ENCODE measurements at places on chromosomes 1 and 21.

DNA sequence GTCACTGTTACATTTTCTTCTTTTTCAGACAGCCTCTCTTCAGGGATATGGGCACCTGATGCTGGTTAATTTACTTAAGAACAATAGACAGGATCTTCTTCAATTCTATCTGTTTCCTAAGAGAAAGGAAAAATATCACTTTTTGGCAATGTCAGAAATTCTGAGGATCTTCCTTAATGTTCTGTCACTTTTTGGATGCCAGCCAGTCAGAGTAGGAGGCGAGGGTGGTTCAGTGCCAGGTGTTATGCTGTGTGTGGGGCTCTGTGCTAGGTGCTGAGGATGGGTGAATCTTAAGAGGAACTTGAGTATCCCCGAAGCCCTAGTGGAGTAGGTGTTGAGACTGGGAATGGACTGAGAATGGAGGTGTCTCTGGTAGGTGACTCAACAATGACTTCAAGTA, 133.5 kb downstream of the UCK2 start:
- DNase-seq = no peak

DNA sequence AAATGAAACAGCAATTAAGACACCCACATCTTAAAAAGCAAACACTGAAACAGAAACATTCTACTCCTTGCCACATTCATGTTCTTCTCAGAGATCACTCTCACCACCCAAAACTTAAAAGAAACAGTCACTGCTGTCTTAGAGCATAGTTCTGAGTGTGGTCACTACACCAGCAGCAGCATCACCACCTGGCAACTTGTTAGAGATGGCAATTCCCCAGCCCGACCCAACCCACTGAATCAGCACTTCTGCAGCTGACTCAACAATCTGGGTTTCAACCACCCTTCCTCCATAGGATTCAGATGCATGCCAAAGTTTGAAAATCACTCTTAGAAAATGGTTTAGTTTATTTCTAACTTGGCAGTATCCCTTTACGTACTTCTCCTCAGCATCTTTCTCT, 126.1 kb downstream of the CDC42BPA start:
- no peak for DNase-seq

DNA sequence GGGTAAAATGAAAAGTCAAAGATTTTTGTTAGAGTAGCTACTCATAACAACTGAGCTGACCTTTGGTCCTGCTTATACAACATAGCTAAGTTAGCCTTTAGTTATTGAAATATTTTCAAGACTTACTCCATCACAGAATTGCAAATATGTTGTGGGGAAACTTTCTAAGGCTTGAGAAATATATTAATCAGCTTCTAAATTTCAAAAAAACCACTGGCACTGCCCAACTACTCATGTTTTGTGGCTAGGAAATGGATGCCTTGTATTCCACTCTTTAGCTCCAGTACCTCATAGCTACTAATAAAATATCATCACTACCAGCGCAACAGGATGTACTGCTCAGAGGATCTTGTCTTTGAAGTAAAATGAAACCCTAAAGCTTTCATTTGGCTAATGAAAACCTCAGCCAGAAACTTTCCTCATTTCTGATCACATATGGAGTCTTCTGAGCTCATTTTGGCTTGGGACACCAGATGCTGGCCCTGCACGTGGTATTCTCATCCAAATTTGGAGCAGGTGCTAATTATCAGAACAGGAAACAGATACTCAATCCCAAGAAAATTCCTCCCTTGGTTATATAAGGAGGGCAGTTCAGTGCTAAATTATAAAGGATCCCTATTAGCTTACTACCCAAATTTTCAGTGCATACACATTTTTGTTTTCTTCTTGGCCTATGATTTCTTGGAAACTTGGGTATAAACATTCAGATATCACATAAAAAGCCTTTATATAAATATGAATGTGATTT, 690.7 kb downstream of the ADGRL2 start:
- DNase-seq = no peak

DNA sequence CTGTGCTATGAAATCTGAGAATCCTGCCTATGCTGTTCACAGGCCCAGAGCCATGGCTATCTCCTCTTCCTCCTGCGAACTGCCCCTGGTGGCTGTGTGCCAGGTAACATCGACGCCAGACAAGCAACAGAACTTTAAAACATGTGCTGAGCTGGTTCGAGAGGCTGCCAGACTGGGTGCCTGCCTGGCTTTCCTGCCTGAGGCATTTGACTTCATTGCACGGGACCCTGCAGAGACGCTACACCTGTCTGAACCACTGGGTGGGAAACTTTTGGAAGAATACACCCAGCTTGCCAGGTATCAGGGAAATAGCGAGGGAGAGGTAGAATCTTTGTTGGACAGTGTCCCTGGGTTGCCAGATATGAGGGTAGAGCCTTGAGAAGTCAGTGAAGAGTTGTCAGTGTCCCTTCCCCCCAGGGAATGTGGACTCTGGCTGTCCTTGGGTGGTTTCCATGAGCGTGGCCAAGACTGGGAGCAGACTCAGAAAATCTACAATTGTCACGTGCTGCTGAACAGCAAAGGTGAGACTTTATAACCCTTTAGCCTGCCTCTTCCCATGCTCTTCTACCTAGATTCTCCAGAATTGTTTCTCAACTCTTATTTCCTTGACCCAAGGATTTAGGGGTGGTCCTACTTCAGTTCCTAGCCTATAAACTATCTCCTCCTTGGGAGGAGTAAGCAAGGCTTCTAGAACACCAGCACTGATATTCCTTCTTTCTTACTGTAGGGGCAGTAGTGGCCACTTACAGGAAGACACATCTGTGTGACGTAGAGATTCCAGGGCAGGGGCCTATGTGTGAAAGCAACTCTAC, 1.4 kb downstream of the NIT1 start:
- no peak for DNase-seq

DNA sequence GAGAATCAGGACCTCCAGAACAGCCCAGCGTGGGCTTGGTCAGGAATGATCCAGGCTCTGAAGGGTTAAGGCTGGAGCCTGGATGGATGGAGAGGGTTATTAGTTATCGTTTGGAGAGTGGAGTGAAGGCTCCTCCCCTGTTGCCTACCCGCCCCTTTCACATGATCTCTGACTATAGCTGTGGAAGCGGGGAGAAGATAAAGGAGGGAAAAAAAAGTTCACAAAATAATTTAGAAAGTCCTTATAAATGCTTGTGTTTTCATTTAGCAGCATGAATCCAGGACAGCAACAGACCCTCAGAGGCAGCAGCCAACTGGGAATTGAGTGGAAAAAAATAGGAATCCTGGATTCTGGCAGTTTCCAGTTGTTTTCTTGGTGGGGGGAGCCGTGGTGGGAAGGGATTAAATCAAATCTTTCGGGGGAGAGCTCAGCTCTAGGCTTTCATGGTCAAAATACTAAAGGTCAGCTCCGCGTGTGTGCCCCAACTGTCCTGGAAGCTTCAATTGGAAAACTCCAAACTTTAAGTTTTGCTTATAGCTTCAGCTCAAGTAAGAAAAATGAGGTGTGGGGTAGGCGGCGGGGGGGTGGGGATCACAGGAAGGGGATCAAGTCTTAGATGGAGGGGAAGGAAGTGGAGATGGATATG, 595 bp upstream of the DDR2 start:
- no peak for DNase-seq

DNA sequence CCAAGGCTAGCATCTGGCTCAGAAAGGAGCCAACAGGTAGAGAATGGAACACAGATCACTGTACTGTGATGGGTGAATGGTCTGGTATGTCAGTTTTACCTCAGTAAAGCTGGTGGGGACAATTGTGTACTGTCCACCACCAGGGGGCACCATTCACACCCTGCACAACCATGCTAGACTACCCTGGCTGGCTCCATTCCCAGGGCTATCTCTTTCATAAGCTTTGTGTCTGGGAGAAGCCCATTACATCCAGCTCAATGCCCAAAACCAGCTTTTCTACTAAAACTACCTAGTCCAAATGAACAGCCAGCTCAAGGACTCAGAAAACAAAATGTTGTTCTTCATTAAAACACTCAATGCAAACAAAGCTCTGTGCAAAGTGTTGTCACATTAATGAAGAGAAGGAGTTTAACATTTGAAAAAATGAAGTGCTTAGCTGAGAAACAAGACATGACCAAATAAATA, 62.0 kb upstream of the RASAL2 start:
- peak; percentile 78 for DNase-seq

DNA sequence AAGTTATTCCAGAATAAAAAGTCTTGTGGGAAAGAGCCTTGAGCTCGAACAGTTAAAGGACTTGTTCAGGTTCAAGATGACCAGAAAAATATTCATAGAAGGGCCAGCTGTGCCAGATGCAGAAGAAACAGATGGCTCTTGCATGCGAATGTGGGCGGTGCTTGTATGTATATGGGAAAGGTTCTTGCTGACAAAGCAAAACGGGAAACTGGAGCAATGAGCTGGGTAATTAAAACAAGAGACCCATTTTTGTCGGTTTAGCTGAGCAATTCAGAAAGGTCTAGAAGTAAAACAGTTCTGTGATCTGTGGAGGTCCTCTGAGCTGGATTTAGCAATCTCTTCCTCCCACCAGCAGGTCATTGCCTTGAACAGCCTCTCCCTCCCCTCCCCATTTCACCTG, 107.2 kb upstream of the MARK1 start:
- DNase-seq = no peak

DNA sequence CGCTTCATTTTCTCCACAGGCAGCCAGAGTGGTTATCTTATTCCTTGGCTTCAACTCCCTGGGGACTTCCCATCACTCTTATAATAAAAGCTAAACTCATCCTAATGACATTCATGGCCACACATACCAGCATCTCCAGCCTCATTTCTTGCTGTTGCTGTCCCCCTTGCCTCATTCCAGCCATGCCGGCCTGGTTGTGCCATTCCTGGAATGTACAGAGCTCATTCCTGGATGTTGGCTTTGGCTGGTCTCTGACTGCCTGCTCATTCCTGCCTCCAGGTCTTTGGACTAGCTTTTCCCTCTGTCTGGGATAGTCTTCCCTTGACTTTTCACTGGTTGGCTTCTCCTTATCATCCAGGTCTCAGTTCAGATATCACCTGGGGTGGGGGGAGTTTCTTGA, 2.4 kb upstream of the PEF1 start:
- DNase-seq = no peak

DNA sequence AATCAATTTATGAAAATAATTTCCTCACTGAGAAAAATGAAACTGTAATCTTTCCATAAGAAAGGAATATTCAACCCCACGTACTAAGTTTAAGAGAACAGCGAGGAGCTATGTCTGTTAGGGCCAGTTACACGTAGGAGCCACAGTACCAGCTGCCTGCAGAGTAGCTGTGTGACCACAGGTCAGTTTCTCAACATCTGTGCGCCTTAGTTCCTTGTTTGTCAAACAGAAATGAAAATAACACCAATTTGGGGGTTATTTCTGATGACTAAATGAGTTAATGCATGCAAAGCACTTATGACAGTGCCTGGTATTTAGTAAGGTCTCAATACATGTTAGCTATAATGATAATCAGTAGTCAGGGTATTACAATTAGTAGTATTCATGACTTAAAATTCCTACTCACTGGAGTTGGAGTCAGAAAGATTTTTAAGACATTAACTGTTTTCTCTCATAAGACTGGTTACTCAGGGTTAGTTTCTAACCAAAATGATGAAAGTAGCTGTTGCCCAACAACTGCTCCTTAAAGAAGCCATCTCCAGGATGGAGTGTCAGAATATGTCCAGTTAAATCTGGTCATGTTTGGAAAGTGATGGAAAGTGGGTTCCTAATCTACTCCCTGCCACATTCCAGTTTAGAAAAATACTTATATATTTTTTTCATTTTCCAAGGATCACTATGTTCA, 85.8 kb upstream of the ZNF648 start:
- no peak for DNase-seq

GRCh38 chr21:15219039-15219438, 154.2 kb upstream of the NRIP1 start:
- DNase-seq = no peak

DNA sequence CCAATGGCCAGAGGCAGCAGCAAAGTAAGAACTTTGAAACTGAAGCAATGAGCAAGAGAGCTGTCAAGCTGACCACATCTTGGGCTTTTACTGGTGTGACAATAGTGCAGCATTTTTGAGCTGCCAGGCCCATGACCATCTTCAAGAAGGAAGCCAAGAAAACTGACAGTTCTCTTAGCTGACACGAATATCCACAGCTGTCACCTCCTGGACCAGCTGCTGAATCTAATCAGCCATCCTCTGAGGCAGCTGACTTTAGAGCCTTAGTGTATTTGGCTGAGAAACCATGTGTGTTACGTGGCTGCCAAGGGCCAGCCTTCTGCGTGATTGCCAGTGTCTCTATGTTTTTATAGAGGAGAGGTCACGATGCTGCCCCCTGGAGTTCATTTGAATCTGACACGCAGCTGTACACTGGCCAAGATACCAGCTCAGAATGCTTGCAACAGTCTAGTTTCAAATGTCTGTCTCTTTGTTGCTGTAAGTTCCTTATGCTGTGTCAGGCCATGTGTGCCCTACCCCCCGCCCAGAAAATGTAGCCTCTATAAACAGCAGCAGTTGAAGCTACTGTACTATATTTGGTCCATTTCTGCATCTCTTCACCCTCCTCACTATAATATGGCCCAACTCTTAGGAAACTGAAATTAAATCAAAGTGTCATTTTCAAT, 39.7 kb downstream of the PALMD start:
- DNase-seq = peak; percentile 66

DNA sequence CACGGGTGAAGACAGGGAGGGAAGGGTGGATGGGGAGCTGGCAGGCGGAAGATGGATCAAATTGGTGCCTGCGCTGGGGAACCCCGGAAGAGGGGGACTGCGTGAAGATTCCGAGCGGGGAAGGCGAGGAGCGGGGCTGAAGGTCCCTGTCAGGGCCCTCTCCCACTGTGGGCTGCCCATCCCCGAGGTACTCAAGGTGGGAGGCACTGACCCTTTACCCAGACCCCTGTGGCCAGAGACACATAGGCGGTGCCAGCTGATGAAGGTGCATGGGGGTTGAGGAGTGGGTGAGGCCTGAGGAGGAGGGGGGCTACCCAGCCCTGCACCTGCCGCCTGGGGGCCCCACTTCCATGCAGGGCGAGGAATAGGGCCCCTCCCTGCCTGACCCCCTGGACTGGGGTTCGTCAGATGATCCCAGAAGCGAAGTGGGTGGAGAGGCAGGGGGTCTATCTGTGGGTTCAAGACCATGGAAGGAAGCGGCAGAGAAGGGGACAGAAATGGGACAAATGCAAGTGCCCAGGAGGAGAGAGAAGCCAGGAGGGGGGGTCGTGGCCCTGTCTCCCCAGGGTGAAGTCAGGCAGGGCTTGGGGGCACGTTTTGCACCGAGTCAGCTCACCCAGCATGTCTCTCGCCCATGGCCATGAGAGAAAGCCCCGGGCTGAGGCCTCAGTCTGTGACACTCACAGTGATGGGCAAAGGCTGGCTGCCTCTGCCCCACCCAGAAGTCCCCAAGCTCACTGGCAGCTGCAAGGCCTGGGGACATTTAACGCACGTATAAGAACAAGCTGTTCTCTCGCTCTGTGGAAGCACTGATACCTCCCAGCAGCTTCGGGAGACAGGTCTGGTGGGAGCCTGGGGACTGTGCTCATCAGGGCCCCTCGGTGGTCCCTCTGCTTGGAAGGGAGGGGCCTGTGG, 7.0 kb upstream of the MMEL1 start:
- DNase-seq = no peak

- peak; percentile 11 for DNase-seq
Measured at GRCh38 chr1:27122652-27123051, 32.3 kb downstream of the SLC9A1 start.

- DNase-seq = no peak
Measured at GRCh38 chr1:241730031-241730430, 78.0 kb downstream of the WDR64 start.

GRCh38 chr1:108045460-108045859, 80.5 kb upstream of the VAV3 start:
- DNase-seq = no peak

GRCh38 chr21:33977017-33977720, 61.6 kb upstream of the ATP5PO start:
- DNase-seq = no peak

GRCh38 chr1:84467298-84467697, 11.8 kb upstream of the RPF1 start:
- no peak for DNase-seq

GRCh38 chr21:15433091-15433490, 296.7 kb upstream of the USP25 start:
- DNase-seq = no peak
